ENCODE measurements at places on chromosomes 7 and 10.

- no peak for DNase-seq
These were observed 826.3 kb upstream of the MBL2 start for GRCh38 chr10:53598914-53599313.

DNA sequence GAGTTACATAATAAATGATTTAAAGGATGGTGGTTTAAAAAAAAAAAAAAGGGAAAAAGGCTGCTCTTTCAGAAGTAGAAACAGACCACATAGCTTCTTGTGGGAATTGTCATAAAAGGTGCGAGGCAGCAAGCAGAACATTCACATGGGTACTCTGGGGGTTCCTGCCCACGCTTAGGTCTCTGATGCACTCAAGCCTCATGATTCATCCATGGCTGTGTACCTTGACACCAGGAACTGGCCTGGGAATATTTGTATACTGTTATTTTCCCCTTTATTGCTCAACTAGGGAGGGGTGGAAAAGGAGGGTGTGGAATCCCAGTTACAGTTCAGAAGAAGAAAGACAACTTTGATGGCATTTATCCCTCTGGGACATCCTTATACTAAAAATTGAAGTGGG lies 4.0 kb downstream of the PON2 start:
- no peak for DNase-seq

DNA sequence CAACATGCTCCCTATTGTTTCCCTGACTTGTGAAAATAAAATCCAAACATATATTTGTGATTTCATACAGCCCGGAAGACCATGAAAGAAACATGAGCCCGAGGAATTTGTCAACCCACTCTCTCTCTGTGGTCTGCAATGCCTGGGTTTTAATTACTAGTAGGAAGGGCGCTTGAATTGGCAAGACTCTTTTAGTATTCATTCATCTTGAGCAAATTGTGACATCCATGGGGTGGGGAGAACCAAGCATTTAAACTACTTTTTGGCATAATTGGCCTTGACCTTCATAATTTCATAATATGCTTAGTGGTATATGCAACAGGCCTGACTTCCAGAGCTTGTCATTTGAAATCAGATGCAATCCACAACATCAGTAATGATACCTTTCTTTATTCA lies 142.4 kb upstream of the BMPER start:
- no peak for DNase-seq

DNA sequence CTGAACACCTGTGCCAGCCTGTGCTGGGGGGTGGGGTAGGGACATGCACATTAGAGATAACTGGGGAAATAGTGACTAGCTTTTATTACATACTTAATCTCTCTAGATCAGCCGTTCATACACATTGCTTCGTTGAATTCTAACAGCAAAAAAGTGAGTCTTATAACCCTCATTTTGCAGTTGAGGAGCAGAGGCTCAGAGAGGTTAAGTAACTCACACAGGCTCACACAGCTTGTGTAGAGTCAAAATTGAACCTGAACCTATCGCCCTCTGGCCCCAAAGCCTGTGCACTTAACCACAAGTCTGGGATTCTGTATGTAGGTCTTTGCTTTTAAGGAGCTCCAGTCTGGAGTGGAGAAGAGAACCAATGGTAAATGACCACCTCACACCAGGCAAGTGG lies 59.9 kb downstream of the CDH23 start:
- no peak for DNase-seq

- no peak for DNase-seq
These were observed 170.6 kb upstream of the LANCL2 start for GRCh38 chr7:55194522-55194921.

DNA sequence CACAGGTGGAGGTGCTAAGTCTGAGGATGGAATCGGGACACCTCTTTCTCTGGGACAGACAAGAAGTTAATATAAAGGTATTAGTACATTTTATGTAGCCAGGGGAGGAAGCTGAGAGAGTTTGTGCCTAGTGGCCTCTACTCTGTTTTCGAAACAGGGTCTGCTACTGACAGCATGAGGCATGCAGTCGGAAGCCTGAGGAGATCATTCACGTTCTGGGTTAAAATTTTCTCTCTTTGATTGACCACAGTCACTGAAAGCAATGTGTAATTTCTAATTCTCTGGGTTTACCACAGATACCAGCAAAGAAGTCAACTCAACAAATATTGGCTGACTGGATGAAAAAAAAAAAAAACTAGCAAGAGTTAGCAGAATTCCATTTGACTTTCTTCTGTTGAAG lies 53.3 kb upstream of the KCTD7 start:
- no peak for DNase-seq

GRCh38 chr10:104921763-104922162 lies 280.7 kb downstream of the SORCS3 start:
- no peak for DNase-seq

GRCh38 chr10:9076066-9076465 lies 1021.6 kb downstream of the GATA3 start:
- DNase-seq, result no peak

GRCh38 chr7:151380199-151381097 lies 29.4 kb downstream of the WDR86 start:
- no peak for DNase-seq

DNA sequence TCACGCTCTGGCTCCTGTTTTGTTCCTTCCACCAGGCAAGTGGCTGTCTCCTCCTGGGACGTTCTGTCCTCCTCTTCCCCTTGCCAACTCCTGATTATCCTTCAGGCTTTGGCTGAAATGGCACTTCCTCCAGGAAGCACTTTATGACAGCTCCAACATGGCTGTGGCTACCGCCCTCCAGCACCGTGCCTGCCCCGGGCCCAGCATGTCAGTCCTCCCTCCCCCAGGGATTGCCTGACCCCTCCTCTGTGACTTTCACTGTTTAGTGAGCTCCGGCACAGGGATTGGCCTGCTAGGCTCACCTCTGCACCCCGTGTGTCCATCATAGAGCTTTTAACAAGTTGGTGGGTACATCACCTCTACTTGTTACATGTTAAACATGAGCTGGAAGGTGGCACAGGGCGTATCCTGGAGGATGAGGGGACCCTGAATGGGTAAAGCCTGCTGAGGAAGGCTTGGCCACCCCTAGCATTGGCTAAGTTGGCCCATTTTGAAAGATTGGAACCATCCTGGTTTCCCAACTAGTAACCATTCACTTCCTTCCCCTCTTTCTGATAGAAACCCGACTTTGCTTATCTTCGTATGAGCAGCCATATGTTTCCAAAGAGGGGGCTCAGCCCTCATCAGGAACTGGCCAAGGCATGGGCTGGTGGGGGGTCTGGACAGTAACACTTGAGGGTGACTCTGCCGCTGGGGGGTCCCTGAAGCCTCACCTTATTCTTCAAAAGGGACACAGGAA lies 10.5 kb upstream of the ADAMTS14 start:
- no peak for DNase-seq

DNA sequence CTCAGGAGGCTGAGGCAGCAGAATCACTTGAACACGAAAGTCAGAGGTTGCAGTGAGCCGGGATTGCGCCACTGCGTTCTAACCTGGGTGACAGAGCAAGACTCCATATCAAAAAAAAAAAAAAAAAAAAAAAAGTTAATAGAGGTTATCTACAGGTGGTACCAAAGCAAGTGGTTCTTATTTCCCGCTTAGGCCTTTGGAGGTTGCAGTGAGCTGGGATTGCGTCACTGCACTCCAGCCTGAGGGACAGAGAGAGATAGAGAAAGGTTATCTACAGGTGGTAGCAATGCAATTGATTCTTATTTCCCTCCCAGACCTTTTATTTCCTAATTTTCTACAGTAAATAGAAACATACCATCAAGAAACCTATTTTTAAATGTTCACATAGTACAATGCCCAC lies 98.2 kb downstream of the DLG5 start:
- no peak for DNase-seq

- DNase-seq, result no peak
These were observed 60.1 kb downstream of the ZNRF2 start for GRCh38 chr7:30344513-30344912.

DNA sequence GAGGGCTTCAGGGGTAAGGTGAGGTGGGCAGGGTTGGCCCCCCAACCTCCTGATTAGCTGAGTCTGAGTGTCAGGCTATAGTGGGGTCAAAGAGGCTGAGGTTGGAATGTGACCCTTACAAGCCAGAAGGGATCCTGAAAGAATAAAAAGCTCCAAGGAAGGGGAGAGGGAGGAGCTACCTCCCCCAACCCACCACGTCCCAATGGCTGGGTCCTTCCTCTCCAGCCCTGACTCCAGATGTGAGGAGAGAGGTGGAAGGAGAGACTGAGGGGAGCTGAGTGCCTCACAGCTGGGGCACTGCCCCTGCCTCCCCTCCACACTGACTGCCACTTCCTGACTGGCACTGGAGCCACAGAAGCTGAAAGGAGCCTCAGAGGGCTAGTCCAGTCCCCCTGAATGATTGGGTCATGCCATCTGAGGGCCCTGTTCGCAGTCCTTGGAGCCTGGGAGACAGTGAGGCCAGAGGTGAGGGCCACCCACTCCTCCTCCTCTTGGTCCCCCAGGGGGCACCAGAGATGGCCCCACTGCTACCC lies 20.6 kb downstream of the IMPDH1 start:
- no peak for DNase-seq

DNA sequence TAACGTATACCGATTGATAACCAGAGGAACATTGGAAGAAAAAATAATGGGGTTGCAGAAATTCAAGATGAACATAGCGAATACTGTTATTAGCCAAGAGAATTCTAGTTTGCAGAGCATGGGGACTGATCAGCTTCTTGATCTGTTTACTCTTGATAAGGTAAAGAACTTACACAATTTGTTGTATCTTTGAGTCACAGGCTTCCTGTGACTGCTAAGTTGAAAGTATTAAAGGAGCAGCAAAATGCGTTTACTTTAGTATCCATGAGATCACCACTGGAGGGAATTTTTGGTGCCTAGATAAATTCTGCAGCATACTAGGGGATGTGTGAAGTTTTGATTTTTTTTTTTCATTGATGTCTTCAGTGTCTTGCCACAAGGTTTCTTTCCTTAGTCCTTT lies 103.6 kb downstream of the BTAF1 start:
- no peak for DNase-seq

- DNase-seq, result no peak
These were observed 60.2 kb downstream of the MAD1L1 start for GRCh38 chr7:2172311-2173188.

DNA sequence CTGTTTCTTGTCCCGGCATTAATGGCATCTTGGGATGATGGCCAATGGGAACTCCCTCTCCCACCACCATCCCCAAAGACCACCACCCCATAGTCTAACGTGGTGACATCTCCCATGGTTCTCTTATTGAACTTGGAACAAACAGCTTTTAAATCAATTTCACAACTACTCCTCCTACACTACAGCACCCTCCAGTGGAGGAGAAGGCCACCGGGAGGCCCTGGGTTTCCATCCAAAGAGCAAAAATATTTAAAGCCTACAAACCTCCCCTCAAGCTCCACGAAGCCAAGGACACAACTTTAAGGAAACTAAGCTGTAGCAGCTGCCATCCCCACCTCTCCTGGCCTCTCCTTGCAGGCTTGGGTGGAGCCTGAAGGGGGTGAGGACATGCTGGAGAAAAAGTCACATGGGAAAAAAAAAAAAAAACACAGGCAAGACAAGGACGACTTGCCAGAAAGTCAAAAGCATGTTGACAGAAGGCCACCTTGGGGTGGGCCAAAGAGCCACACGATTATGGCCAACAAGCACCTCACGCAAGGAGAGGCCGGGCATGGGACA lies 94.0 kb upstream of the LANCL2 start:
- DNase-seq, result no peak

DNA sequence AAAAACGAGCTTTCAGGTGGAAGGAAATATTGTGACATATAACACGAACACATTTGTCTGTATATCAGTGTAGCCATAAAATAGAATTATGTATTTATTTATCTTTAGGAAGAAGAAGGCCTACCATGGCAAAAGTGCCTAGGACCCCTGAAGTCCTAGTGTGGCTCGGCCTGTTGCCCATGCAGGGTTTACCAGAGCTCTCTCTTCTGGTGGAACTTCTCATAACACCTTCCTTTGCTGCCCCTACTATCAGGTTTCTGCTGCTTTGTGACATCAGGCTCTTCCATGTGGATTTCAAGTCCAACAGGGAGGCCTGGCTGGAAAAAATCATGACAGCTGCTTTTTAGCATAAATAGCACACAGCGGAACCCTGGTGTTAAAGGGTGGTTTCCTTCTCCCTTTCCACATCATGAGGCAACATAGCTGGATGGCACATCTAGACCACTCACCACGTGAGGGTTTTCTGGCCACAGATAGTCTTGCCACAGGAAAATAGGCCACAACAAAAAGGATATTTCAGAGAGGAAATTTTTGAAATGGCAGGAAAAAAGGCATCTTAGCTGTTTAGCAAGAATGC lies 44.8 kb upstream of the ADO start:
- peak; percentile 85 for DNase-seq

- no peak for DNase-seq
These were observed at the start of gene PRR15 for GRCh38 chr7:29563590-29564495. PRR15 (plus strand) TSS chr7:29563835; CDS start chr7:29566330, 2,495 bp downstream.

DNA sequence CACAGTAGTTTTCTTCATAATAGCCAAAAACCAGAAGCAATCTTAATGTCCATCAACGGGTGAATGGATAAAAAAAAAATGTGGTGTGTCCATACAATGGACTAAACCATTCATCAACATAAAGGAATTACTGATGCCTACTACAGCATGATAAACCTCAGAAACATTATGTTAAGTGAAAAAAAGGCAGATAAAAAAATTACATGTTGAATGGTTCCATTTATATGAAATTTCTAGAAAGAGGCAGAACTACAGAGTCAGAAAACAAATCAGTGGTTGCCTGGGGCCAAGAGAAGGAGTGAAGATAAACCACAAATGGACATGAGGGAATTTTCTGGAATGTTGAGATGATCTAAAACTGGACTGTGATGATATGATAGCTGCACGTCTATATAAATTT lies 74.5 kb upstream of the CAPZA2 start:
- no peak for DNase-seq

DNA sequence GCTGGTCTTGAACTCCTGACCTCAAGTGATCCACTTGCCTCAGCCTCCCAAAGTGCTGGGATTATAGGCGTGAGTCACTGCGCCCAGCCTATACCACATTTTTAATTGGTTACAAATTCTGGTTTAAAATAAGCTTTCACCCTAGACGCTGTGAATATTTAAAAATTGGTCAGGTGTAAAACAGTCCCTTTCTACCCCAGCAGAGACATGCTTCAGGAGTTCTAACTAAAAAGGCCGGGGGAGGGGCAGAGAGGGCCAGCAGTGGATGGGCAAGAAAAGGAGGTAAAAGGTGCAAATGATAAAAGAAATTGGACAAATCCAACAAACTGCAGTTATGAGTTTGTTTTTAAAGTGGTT lies 70.0 kb downstream of the WAPL start:
- no peak for DNase-seq

- DNase-seq, result no peak
These were observed 149.4 kb upstream of the FERD3L start for GRCh38 chr7:19294619-19295018.

GRCh38 chr10:62381385-62382102 lies 7.4 kb downstream of the ZNF365 start:
- DNase-seq, result no peak

GRCh38 chr10:7260412-7260900 lies 150.4 kb downstream of the SFMBT2 start:
- DNase-seq, result peak; percentile 88

Measured in MV-4-11 (cell line).